Brain pericyte (primary cell): ENCODE measurements at places on chromosomes 11 and 22.

DNA sequence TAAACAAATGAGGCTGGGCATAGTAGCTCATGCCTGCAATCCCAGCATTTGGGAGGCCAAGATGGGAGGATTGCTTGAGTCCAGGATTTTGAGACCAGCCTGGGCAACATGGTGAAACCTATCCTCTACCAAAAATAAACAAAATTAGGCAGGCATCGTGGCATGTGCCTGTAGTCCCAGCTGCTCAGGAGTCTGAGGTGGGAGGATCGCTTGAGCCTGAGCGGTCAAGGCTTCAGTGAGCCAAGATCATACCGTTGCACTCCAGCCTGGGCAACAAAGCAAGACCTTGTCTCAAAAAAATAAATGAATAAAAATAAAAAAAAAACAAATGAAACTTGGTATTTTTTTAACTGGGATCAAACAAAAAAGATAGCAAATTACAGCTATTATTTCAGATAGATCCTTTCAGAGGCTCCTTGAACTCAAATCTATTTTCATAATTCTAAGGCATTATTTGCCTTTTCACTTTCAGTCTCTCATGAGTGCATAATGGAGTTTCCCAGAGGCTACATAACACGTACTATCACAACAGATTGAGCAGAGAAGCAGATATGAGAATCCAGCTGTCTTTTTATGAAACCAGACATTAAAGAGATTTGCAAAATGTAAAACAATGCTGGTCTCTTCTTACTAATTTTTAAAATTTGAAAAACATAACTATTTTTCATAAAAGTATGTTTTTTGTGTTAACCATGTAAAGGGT is 23.1 kb downstream of the DDIAS start:
- DNase-seq = no peak

DNA sequence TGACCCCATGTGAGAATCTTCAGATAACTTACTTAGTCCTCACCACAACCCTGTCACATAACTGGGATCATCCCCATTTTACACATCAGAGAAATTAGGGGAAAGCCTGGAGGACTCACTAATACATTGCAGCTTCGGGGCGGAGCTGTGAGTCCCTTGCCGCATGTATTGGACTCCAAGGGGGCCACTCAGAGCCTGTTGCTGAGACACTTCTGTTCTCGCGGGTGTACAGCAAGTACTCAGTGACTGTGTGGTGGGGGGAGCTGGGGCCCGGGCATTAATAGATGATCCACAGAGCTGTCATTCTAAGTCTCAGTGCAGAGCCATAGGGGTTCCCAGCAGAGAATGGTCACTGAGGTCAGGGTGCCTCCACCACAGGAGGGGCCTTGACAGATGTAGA is 13.5 kb downstream of the OAF start:
- DNase-seq = no peak

DNA sequence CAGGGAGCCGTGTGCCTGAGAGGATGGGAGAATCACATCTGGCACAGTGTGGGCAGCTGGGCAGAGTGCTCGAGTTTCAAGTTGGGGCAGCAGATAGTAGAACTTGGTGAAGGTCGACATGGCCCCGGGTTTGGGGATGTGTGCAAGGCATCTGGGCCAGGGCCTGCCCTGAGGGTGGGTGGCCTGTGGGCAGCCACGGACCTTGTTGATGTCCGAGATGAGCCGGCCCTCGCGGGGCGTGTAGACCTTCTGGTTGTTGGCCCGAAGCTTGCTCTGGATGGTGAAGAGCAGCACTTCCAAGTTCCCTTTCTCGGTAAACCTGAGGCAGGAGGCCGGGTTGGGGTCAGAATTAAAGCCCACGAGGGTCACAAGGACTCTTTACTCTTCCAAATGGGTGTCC is 20.3 kb downstream of the SPTBN2 start:
- DNase-seq = no peak

- DNase-seq = no peak
Observed at GRCh38 chr11:65855927-65856363, 2.0 kb downstream of the CFL1 start.

GRCh38 chr22:32754413-32755041 is 47.0 kb upstream of the TIMP3 start:
- DNase-seq = no peak

DNA sequence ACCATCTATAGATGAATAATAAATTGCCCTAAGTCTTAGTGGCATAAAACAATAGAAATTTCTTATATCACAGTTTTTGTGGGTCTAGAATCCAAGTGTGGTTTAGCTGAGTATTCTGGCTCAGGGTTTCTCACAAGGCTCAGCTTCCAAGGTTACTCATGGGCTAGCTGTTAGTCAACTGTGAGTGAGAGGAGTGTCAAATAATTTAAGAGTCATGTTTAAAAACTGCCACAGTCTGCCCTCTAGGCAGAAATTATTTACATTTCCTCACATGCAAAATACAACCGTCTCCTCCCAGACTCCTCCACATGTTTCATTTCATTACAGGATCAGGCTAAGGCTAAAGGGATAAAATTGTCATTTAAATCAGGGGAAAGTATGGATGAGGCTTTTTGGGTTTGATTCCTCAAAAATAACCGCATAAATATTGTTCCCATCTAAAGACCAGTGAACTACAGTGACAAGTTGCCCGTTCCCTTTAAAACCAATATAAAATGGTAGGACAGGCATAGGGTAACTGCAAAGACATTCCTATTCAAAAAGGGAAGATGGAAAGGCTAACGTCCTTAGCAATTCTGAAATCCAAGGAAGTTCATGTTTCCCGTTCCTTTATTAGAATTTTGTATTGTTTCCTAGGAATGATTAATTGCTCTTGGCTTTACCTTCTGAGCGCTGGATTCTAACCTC is 324.3 kb downstream of the DYNC2H1 start:
- DNase-seq = peak; percentile 3

DNA sequence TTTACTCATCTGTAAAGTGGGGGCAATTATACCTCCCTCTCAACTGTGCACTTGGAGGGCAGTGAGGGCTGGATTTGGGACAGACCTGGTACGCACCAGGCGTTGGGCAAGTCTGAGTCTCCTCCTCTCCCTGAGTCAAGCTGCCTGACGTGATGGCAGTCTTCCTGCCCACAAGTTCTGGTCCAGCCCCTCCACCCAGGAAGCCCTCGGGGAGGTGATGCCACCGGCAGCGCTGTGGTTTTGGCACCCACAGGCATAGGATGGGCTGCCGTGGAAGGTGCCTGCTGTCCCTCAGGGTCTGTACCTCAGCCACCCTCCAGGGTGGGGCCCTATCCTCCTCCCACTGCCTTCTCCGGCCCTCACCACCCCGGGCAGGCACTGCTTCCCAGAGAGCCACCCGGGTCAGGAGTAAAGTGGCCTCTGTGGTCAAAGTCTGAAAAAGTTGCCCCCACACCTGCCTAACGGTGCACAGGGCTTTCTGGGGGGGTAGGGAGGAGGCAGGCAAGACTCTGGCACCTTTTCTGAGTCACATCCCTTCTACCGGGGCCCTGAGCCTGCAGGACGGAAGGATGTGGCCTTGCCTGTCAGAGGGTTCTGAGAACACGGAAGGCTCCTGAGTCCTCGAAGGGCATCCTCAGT is 6.5 kb upstream of the APOBEC3H start:
- DNase-seq = no peak

GRCh38 chr11:35647421-35648093 is 15.0 kb upstream of the TRIM44 start:
- no peak for DNase-seq

- no peak for DNase-seq
Observed at GRCh38 chr11:77230878-77231605, 70.4 kb downstream of the GDPD4 start.
